CD4-positive, alpha-beta memory T cell (primary cell): ENCODE measurements at places on chromosomes 5 and 9.

DNA sequence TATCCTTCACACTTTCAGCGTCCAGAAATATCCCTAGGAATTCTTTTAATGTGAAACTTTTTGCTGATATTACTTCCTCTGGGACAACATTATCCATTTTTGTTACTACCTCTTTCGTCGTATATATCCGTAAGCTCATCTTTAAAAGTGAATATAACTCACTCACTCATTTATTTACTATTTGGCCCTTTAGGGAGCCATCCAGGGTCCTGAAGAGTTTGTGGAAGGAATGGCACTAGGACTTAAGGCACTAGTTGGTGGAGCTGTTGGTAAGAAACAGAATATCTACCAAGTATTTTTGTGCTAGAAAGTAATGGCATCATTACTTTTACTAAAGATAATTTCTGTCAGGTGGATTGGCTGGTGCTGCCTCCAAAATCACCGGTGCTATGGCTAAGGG is 192.7 kb downstream of the VPS13A start:
- no peak for DNase-seq

- DNase-seq, result no peak
These were observed 62.2 kb upstream of the SLC2A8 start for GRCh38 chr9:127334725-127335124.

- DNase-seq, result no peak
These were observed 89.5 kb upstream of the LHFPL2 start for GRCh38 chr5:78738104-78738503.

DNA sequence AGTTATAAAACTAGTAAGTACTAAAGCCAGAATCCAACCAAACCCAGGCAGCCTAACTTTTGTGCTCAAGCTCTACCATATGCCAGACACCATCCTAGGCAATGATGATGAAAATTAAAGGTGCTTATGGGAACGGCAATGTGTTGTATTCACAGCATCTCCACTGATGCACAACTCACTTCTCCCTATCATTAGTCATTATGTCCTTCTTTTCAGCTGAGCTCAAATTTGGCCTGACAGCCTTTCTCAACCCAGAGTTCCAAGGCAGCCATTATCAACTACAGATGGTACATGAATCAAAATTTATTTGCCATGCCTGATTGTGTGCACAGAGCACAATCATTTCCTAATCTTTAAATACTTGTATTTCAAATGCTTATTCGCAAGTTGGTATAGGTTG is 121.6 kb upstream of the TNPO1 start:
- no peak for DNase-seq

GRCh38 chr5:143215690-143216089 is 187.8 kb downstream of the NR3C1 start:
- no peak for DNase-seq

GRCh38 chr5:115888027-115888426 is 46.3 kb downstream of the AP3S1 start:
- DNase-seq, result no peak

- DNase-seq, result no peak
These were observed 438.3 kb downstream of the SH3GL2 start for GRCh38 chr9:18017136-18017535.

- DNase-seq, result no peak
These were observed 35.7 kb upstream of the MSX2 start for GRCh38 chr5:174688441-174689354.

DNA sequence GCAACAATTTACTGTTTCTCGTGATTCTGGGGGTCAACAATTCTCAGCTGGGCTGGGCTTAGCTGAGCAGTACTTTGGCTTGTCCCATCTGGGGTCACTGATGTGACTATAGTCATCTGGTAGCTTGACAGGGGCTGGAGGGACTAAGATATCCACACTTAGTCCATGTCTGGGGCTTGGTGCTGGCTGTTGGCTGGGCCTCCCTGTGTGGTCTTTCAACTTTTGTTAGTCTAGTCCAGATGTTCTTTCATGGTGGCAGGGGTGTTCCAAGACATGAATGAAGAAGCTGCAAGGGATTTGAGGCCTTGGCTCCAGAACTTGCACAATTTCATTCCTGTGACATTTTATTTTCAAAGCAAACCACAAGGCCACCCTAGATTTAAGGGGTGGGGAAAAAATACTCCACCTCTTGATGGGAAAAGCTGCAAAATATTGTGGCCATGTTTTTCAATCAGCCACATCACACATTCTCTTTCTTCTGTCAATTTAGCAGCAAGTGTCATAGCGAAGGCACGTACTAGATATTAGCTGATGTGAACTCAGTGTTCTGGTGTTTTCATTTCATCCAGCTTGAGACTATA is 59.2 kb downstream of the TSSK1B start:
- DNase-seq, result no peak

DNA sequence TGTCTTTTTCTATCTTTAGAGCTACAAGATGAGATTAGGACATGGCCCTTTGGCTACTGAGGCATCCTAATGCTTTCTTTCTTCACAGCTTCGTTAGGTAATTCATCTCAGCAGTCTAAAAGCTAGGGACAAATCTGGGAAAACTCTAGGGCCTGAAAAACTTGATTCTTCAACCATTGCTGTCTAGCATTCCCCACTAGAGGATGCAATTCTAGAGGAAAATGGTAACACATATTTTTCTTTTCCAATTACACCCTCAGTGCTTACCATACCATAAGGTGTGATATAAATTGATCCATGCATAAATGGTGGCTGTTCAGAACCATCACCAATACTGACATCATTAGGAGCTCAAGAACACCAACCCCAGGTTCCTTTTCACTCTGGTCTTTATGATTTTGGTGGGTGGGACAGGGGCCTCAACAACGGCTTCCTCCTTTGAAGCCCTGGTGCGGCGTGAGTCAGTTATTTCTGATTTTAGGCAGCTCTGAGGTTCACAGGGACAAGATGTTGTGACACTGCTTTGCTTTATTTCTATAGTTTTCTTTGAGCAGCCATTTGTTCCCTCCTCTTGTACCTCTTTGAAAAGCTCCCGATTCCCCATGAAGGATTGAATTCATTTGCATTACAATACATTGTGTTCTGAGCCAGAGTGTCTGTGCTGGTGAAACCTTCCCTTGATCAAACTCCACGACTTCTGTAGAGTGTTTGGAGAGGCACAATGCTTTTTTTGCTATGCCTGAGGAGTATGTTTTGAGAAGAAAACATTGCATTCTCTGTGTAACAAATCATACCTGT is 526.0 kb upstream of the TRPC7 start:
- DNase-seq, result no peak

GRCh38 chr5:133831491-133832224 is 136.8 kb downstream of the C5orf15 start:
- no peak for DNase-seq

DNA sequence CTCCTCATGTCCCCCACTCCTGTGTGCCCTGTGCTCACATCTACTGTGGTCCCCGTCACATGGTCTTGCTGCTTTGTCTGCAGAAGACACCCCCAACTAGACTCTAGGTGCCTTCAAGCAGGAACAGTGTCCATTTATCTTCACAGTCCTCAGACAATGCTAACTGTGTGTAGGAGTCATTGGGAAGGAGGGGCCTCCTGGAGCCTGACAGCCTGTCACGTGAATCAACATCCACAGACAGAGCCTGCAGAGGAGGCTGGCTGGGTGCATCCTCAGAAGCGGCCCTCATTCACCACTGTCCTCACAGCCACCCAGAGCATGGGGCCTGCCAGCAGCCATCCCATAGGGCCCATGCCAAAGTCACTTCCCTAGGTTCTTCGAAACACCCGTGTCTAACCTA is 98.7 kb downstream of the MED10 start:
- no peak for DNase-seq

- no peak for DNase-seq
These were observed 118.3 kb upstream of the ELL2 start for GRCh38 chr5:96079962-96080361.

DNA sequence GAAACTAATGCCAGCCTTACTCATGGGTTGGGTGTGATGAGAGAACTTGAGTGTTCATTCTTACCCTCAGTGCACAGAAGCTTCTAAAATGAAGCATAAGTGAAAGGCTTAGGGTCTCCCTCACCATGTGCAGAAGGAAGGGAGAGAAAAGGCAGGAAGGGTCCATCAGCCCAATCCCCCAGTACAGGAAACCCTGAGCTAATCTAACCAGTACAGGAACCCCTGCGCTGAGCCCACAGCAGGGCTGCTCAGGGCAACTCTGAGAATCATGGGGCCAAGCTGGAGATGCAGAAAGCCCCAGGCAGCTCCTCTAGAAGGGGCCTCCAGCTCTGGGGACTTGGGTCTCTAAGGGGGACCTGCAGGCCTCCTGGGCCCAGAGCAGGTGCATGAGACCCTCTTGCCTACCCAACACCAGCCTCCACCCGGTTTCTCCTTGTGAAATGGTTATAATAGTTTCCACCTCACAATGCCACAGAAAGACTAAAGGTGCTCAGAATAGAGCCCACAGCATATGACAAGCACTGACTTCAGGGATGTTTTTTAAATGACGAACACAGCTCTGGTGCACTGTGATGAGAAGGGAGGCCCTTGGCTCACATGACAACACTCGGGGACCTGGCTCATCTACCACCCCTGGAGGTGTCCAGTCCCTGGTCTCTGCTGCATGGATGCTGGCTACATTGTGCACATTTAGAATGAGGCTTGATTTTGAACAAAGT is 190.1 kb downstream of the ACTL7B start:
- DNase-seq, result no peak

GRCh38 chr9:129722913-129723312 is 29.9 kb downstream of the PTGES start:
- no peak for DNase-seq

GRCh38 chr5:147175516-147176097 is 59.2 kb upstream of the STK32A start:
- no peak for DNase-seq

- DNase-seq, result peak; percentile 59
These were observed 13.9 kb downstream of the PRRC2B start for GRCh38 chr9:131407717-131408195.

DNA sequence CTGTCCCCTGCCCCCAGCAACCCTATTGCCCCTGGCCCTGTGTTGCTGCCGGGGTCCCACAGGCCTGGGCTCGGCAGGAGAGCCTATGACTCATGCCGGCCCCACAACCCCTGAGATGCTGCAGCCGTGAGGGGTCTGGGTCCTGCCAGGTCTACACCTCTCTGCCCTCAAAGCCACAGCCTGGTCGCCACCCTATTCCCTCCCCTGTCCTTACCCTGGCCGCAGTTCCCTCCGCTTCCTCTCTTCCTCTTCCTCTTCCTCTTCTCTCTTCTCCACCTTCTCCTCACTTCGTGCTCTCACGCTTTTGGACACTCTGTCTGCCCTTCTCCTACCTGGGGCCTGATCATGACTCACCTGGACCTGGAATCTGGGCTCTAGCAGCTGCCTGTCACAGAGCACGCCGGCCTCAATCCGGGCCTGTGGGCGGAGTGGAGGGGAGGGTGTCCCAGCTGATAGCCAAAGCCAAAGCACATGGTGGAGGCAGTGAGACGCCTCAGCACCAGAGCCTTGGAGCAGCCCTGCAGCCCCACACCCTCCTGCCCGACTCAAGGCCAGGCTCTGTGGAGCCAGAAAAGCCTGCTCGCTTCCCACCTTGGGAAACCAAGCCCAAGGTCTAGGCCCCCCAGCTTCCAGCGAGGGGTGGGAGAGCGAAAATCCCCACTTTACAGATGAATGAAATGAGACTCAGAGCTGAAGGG is 26.8 kb upstream of the CSF1R start:
- DNase-seq, result no peak

DNA sequence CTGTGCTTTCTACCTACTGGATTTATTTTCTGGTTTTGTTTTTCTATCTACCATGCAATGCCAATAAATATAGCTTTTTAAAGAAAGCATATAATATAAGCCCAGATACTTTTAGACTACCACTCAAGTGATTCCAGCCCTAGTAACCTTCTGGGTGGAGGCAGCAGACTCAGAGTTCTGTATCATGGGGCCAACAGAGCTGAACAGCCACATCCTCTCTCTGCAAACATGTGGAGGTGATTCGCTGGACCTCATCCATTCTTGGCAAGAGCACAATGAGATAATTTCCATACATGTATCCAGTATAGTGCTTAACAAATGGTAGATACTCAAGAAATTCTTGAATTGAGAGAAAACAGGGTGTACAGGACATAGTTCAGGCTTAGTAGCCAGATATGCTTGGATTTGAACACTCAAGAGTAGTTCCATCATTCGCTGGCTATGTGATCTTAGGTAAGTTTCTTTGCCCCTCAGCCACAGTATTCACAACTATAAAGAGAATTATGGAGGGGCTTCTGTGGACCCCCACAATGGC is 124.5 kb downstream of the ASTN2 start:
- no peak for DNase-seq

GRCh38 chr5:177959315-177959714 is 36.7 kb downstream of the PROP1 start:
- no peak for DNase-seq

DNA sequence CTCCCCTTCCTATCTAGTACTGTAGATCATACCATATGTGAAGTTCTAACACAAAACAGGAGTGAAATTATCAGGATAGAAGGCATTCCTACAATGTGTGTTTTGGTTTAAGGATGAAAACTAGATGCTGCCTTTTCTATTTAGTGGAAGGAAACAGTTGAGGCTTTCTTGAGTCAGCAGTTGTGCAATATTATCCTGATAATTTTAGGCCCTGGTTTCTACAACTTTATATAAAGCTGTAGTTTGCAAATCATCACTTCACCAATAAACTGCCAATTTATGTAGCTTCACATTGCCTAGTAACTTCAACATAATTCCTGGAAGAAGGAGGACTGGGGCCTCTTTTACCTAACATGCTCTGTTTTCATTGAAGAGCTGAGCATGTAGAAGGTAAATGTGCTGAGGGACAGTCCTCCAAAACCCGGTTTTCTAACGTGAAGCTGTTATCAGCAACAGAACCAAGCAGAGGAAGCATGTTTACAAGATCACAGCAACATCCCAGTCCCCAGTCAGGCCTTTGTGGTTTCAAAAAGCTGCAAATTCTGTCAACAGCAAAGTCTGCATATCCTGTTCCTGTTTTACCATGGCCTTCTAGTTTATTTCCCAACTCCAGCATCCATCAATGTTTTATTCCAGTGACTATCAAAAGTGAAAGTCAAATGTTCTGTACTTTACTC is 513.4 kb upstream of the MEF2C start:
- no peak for DNase-seq

GRCh38 chr5:102309586-102309985 is 13.5 kb upstream of the SLCO4C1 start:
- no peak for DNase-seq

DNA sequence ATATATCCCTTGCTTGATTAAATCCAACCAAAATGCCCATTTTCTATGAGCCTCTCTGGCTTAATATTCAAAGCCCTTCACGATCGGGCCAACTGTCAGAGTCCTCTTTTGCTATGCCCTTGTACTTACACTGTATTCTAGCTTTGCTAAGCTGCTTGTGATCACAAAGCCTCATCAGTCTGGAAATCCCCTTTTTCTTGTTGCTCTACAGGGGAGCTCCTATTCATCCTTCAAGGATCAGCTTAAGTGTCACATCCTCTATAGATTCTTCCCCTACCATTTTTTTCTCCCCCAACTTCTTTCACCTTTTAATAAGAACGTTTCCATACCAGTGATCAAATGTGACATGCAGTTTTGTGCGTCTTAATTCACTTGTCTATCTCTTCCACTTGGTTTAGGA is 450.4 kb upstream of the CHD1 start:
- DNase-seq, result no peak

- DNase-seq, result no peak
These were observed 148.6 kb upstream of the ELL2 start for GRCh38 chr5:96110300-96110699.

GRCh38 chr9:124291801-124292396 is 34.1 kb downstream of the NEK6 start:
- DNase-seq, result no peak

- DNase-seq, result no peak
These were observed 211.6 kb downstream of the MAST4 start for GRCh38 chr5:66807743-66808142.
